ENCODE measurements at places on chromosomes 11 and 22.
A peak's percentile ranks its signal among the peaks of the same experiment; 100 is the strongest.

DNA sequence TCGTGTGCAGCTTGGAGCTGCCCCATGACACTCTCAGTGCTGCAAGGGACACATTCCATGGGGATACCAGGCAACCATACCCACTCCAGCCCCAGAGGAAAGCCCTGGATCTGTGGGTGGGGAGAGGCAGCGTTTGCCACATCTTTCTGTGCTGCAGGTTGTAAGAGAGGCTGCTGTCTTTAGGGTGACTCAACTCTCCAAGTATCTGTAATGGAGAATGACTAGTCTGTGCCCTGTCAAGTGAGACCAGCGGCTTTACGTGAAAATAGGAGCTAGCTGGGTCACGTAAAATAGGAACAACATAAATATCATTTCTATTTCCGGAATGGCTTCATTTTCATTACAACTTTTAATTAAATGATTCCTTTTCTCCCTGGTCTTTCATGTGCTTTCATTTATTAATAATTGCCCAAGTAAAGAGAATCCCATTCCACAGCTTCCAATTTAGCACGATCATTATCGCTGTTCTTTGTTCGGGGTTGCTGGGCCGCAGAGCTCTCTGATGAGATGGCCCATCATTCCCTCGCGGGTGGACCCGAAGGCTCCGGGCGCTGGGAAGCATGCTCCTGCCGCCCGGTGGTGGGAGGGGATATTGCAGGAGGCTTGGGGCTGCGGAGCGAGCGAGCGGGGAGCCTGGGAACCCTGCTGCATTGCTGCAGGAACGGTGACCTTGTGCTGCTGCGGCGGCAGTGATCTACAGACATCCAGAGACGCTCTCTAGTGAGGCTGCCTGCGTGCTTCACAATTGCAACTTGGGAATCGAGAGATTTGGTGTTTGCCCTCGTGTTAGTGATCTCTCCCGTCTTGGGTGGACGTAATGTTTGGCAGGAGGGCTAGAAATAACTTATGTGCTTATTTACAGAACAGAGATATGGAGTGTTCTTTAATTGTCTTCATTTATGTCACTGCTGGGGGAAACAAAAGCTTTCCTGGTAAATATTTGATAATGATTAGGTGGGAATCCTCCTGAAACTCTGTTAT lies 10.6 kb downstream of the SLC6A5 start:
- peak; percentile 82 for DNase-seq

DNA sequence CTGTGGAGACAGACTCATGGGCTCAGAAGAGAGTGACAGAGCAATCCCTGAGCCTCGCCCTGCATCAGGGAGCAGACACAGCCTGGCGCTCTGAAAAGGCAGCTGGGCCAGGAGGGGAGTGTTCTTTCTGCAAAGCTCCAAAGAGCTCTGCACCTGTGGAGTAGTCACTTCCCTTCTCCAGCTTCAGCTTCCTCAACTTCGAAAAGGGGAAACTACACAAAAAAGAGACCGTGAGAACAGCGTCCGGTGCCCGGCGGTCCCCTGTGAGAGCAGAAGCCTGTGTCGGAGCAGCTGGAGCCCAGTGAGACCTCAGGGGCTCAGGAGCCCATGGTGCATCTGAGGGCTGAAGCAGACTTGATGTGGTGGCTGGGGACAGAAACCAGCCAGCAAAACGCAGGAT lies 35.1 kb downstream of the TP53I11 start:
- DNase-seq, result no peak

GRCh38 chr11:76371170-76371569 lies 9.8 kb downstream of the THAP12 start:
- DNase-seq, result no peak

DNA sequence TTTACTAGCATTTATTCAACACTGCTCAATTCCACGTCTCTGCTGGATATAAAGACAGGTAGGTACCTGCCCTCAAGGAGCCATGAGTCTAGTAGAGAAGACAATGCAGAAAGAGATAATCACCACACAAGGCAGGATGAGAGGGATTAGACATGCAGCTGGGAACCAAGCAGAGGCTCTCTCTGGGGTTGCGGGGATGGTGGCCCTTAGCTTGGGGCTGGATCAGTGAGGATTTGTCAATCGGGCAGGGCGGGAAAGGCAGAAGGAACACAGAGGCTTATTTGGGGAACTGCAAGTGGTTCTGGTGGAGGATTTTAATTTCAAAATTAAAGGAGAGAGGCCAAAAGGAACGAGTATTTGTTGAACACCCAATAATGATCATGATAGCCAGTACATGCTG lies 8.5 kb upstream of the DMC1 start:
- DNase-seq, result no peak

- DNase-seq, result no peak
These were observed 596.7 kb downstream of the JRKL start for GRCh38 chr11:96986516-96986915.

- no peak for DNase-seq
These were observed 22.9 kb downstream of the RPUSD4 start for GRCh38 chr11:126188332-126189108.

DNA sequence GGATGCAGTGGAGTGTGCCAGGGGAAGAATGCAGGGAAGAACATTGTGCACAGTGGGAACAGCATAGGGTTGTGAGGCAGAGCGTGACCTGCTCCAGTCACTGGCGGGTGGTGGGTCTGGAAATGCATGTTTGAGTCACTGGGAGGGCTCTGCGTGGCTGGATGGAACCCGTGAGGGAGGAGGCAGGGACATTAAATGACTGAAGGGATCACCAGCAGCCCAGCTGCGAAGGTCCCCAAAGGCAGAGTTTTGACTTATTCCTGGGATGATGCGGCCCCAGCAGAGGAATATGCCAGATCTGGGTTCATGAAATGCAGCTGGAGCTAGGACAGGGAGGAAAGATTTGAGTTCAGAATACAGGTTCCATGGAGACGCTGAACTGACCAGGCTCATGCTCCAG lies 104.0 kb upstream of the FGF3 start:
- no peak for DNase-seq

DNA sequence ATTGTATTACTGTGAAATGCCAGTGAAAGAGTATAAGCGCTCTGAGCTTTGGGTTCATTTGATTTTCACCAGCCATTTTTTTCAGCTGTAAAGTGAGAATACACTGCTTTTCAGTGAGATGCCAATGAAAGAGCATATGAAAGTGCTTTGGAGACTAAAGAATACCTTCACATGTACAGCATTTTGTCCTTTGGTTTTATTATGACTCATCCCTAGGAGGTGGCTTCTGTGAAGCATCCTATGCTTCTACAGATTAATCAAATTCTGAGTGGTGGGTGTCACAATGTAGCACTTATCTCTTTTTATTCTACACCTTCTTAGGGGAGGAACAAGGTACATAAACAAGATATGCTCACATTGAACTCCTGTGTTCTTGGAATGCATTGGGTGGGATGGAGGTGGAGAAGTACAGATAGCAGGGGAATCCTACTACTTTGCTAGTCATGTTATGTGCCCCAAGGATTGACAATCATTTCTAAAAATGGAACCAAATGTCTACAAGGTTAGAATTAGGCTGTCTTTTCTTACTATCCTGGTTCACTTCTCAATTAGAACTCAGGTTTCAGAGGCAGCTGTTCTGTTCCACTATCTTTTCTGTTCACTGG lies 18.7 kb downstream of the TRIM44 start:
- no peak for DNase-seq

DNA sequence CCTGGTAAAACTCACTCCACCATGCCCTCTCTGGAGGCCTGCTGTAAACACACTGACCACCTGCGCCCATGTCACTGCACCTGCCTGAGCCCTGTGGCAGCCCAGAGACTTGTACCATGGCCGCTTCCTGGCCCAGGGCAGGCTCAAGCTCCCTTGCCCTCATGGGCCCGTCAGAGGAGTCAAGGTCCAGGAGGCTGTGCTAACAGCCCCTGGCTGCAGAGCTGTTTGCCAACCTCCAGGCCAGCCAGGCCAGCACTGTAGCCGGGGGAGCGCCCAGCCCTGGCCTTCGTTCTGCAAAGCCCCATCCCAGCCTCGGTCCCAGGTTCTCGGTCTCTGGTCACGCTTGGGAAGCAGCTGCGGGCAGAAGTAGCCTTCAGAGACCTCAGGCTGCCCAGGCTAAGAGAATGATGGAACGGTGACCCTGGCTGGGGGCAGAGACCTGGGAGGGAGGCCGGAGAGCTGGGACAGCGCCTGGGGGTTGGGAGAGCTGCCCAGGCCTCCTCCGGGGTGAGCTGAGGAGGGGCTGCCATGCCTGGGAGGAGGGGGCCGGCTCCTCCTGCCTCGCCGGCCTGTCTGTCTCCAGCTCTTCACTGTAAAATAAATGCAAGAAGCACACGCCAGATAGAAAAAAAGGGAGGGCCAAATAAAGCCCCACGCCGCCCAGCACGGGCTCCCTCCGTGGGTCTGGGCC lies 11.9 kb upstream of the TCF20 start:
- DNase-seq, result no peak

DNA sequence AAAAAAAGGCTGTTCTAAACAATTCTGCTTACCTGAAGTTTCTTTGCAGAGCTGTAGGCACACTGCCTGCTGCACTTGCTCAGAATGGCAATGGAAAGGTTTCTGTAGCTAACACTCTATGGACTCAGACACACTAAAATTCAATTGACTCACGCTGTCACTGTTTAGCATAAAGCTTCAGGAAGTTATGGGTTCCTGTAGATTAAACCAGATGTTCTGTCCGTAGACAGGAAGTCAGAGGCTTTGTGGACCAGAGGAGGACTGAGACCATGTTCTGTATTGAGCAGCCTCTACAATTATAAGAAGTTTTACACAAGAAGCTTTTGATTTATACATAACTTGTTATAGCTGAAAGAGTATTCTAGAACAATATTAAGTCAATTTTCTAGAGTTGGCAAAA lies 70.4 kb downstream of the GLYATL1 start:
- no peak for DNase-seq

GRCh38 chr11:63802637-63803414 lies 10.4 kb upstream of the SPINDOC start:
- DNase-seq, result no peak

DNA sequence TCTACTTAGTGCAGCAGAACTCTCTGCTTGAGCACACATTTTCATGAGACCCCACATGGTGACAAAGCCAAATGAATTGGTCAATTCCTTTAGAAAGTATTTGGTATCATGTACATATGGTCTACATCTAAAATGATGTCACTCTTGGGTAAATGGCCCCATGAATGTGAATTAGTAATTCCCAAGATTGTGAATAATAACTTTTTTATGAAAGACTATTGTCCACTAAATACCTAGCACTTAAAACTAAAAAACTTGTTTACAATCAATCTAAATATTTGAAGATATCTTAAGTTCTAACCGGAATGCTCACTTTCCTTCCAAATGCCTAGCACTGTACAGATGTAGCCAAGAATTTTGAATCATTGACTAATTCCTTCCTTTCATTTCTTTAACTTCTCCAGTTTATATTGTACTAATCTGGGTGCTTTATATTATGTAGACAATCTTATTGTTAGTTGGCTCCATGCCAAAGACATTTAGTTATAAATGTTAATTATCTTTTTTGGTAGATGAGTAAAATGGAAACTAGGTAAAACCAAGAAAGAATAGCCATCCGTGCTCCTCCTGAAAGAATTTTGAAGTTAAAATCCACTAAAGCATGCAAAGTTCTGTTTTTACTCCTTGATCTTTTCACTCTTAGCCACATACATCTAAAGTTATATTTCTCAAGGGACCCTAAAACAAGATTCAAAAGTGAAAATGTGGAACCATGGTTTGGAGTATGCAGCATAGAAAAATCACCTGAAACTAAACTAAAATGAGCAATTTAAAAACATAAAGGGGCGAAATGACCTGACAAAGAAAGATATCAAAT lies 145.0 kb upstream of the ARHGAP20 start:
- no peak for DNase-seq

GRCh38 chr11:65867284-65868071 lies 5.1 kb downstream of the EFEMP2 start:
- DNase-seq, result no peak

DNA sequence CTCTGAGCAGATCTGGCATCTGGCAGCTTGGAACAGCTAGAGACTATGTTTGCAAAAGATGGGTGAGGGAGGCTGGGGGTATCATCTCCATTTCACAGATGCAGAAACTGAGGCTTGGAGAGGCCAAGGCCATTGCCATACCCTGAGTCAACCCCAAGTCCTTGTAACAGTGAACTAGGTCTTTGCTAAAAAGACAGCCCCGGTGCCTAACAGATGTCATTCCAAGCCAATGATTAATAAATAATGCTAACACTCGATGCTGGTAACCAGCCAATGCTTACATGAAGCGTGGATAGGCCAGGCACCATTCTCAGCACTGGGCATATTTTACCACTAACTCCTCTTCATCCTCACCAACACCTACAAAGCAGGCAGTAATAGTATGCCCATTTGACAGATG lies 164.0 kb downstream of the MN1 start:
- DNase-seq, result no peak

- DNase-seq, result no peak
These were observed 25.8 kb downstream of the MRGPRD start for GRCh38 chr11:68954836-68955606.

DNA sequence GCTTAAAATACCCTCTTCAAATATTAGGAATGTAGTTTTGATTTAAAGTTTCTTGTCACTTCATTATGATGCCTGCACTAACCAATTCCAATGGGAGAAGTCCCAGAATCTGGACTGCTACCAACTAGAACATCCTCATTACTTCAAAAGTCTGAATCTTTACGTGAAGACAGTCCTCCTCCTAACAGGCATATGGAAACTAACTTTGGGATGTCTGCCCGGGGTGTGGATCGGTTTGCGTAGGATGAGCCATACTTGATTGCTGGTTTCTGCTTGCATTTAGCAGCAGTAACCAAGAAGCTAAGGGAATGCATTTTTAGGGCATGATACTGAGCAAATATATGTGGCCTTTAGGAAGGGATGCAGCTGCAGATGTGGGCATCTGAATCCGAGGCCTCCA lies 177.1 kb downstream of the LRRC4C start:
- no peak for DNase-seq

DNA sequence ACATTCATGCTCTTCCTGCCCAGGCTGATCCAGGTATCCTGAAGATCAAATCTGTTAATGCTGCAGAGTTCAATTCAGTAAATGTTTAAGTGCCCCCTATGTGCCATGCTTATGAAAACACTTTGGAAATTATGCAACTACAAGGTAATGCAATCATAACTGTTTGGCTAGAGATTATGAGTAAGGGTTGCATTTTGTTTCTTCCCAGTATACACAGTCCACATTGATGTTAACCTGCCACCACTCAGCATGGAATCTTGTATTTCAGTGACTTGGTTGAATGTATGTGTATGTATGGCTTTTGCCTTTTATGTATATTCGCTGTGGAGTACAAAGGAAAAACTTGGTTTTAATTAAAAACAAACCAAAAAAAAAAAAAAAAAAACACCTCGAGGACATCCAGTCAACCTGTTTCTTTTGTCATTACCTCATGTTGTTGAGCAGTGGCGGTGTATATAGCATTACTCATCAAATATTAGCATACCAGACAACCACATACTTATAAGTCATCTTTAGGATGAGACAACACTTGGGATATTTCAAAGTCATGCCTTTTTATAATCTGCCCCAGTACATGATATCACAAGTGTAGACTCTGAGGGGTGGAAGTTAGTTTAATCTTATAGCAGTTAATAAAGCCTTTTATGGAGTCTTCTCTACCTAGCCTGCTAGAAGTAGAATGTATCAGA lies 86.1 kb upstream of the HORMAD2 start:
- DNase-seq, result peak; percentile 19
